ENCODE measurements at places on chromosomes 4 and X. TPM values are rescaled to one million over a fixed set of nuclear protein-coding genes. Genes with fewer than 3 reads are reported as not detected.

FGFR3 gene
- not detected for total RNA-seq

ADGRG2 gene
- not detected for total RNA-seq

- no peak for DNase-seq
Observed at GRCh38 chr4:69025191-69025998, 70.9 kb upstream of the UGT2B7 start.

DNA sequence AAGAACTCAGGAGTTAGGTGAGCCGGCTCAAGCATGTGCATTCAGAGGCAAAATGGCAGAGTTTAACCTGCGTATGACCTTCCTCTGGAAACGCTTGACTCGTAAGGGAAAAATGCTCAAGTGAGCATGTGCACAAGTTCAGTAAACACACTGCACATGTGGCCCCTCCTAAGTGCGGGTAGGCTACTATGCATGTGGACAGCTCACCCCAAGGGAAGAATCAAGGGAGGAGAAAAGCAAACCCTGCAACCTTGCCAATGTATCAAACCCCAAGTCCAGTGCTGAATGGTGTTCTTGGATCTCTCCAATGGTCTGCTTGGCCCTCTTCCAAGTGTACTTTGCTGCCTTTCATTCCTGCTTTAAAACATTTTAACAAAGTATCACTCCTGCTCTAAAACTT is 407.1 kb downstream of the ADAM29 start:
- no peak for DNase-seq

All from natural killer cell treated with Interleukin-12 subunit alpha and Interleukin-12 subunit beta and Interleukin-15 and Interleukin-18, amount 100 ng/mL, for 72 hours (primary cell).